ENCODE measurements at places on chromosomes 16 and 17. TPM values are rescaled to one million over a fixed set of nuclear protein-coding genes. Genes with fewer than 3 reads are reported as not detected.

DNA sequence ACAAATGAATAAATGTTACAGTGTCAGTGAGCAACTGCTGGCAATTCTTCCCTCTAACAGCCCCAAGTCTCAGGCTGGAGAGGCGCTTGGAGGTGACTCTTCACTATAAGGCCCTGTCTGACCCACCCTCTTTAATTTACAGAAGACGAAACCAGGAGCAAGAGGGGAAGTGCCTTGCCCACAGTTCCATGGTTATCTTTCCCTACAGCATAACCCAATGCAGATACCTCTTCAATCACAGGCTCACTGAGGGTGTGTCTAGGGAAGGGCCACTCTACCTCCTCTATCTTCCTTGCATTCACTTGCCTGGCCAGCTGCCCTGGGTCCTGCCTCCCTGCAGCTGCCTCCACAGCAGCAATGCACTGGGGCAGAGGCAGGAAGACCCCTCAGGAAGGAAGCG, 9.6 kb upstream of the N4BP1 start:
- H3K27ac ChIP-seq: no peak overlapping the region
- DNase-seq: no peak
- no peak overlapping the region for H3K4me3 ChIP-seq
- no peaks in the 10 kb centered on the region for H3K27me3 ChIP-seq
- peaks cover 12% of the 10 kb centered on the region for H3K4me1 ChIP-seq

- no peaks in the 10 kb centered on the region for H3K27me3 ChIP-seq
- H3K4me1 ChIP-seq: peaks cover 23% of the 10 kb centered on the region
- peak; percentile 80 for DNase-seq
- peaks cover 9% of the 10 kb centered on the region for H3K36me3 ChIP-seq
- no peak overlapping the region for H3K4me3 ChIP-seq
- H3K27ac ChIP-seq: 0 out of 2 replicates have a peak overlapping the region, but pooled peaks have one; percentile 28
These were observed 71.5 kb upstream of the PLCG2 start for GRCh38 chr16:81707411-81708265.

Gene CTRL
- total RNA-seq: not detected

DNA sequence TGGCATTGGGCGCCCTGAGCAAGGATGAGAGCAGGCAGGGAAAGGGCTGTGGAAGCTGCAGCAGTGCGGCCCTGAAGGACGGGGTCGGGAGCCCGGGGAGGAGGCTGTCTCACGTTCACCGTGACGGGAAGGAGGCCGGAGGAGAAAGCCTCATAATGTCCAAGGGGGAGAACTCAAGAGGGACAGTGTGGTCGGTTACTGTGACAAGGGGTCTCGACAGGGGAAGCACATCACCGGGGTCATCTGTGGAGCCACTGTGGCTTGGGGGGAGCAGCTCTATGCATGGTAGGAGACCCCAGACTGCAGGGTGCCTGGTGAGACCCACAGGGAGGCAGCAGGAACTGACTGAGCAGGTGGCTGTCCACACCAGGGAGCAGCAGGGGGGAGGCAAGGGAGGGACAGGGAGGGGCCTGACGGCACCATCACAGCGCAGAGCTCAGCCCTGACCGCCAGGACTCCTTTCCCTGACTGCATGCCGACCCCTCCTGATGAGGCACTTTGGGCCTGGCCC, 154.6 kb upstream of the CHMP6 start:
- DNase-seq: no peak
- no peak overlapping the region for H3K27ac ChIP-seq
- no peaks in the 10 kb centered on the region for H3K27me3 ChIP-seq
- no peaks in the 10 kb centered on the region for H3K36me3 ChIP-seq
- H3K4me3 ChIP-seq: no peak overlapping the region

- peak overlapping the region; percentile 66 for H3K27ac ChIP-seq
- DNase-seq: peak; percentile 91
- no peak overlapping the region for H3K4me3 ChIP-seq
- H3K4me1 ChIP-seq: peaks cover 41% of the 10 kb centered on the region
- no peaks in the 10 kb centered on the region for H3K36me3 ChIP-seq
- H3K27me3 ChIP-seq: no peaks in the 10 kb centered on the region
These were observed 24.4 kb downstream of the ATP6V0D1 start for GRCh38 chr16:67456391-67457081.

Gene HEATR3
- 25.1 TPM for total RNA-seq

Gene UBALD2
- total RNA-seq: 6.4 TPM

Gene CTRB1
- not detected for total RNA-seq

Gene PRDM7
- not detected for total RNA-seq

Gene JMJD8
- total RNA-seq: 88.8 TPM

DNA sequence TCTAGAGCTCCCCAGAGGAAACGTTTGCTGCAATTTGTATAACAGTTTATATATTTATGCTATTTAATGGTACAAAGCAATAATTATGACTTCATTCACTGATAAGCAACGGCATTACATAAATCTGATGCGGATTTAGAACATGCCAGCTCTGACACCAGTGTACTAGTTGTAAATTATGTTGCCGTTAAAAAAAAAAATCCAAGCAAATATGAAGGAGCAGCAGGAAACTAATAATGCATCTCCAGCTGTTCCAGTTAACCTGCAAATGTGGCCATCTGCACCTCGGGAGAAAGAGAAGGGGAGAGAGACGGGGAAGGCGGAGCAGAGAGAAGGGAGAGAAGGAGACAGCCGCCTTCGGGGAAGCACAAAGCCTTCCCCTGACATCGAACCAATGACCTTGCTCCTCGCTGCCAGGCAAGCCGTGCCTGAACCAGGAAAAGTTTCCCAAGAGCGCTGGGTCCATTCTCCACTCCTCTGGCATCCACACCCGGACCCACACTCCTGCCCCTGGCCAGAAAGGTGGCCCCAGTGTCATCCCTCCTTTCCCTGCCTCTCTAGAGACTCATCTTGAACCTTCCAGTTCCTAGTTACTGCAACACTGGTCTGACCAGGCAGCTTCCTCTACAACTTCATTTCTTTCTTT, 174.8 kb downstream of the C16orf78 start:
- no peaks in the 10 kb centered on the region for H3K36me3 ChIP-seq
- DNase-seq: no peak
- no peak overlapping the region for H3K4me3 ChIP-seq
- H3K27me3 ChIP-seq: no peaks in the 10 kb centered on the region
- H3K4me1 ChIP-seq: no peaks in the 10 kb centered on the region

- peak; percentile 51 for DNase-seq
- no peak overlapping the region for H3K27ac ChIP-seq
- no peak overlapping the region for H3K4me3 ChIP-seq
- H3K36me3 ChIP-seq: no peaks in the 10 kb centered on the region
- H3K4me1 ChIP-seq: peaks cover 8% of the 10 kb centered on the region
These were observed 171.7 kb downstream of the C16orf95 start for GRCh38 chr16:87145181-87146176.

DNA sequence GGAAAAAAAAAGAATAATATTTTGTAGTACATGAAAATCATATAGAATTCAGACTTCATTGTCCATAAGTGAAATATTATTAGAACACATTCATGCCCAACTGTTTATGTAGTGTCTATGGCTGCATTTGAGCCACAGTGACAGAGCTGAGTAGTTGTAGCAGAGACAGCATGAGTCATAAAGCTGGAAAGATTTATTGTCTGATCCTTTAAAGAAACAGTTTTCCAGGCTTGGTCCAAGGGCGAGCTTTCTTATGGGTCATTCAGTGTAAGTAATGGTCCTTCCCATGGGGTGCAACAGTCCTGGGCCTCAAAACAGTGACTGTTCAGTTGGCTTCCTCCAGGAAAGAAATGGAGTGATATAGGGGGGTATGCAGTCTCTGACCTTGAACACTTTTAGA, 260.2 kb downstream of the HS3ST4 start:
- H3K4me1 ChIP-seq: no peaks in the 10 kb centered on the region
- DNase-seq: no peak
- no peak overlapping the region for H3K27ac ChIP-seq
- no peaks in the 10 kb centered on the region for H3K27me3 ChIP-seq
- H3K4me3 ChIP-seq: no peak overlapping the region

GRCh38 chr16:12410837-12411490, 392.7 kb downstream of the CPPED1 start:
- no peak overlapping the region for H3K4me3 ChIP-seq
- H3K4me1 ChIP-seq: peaks cover 8% of the 10 kb centered on the region
- no peaks in the 10 kb centered on the region for H3K36me3 ChIP-seq
- no peak for DNase-seq
- H3K27me3 ChIP-seq: no peaks in the 10 kb centered on the region
- H3K27ac ChIP-seq: no peak overlapping the region

Gene JPH3
- not detected for total RNA-seq

- no peak for DNase-seq
- no peaks in the 10 kb centered on the region for H3K36me3 ChIP-seq
These were observed 2.0 kb upstream of the GLG1 start for GRCh38 chr16:74608944-74609343.

DNA sequence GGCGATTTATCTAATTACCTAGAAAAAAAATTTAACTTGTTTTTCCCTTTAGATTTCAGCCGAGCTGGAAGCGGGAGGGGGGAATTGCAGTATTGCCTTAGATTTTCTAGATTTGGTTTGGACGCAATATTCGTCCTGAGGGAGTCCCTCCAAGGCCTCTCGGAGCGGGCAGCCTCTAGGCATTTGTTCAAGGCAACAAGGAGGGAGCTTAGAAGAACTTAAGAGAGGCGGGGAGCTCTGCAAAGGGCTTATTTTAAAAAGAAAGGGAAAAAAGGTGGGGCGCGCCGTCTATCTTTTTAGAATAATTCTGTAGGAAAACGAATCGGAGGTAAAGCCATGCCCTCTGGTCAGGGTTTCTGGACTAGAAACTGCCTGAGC, 407 bp upstream of the TMEM94 start:
- DNase-seq: no peak
- H3K4me1 ChIP-seq: peaks cover 11% of the 10 kb centered on the region
- peak overlapping the region; percentile 85 for H3K27ac ChIP-seq
- H3K4me3 ChIP-seq: peak overlapping the region; percentile 95
- no peaks in the 10 kb centered on the region for H3K36me3 ChIP-seq

Gene CD300E
- not detected for total RNA-seq

GRCh38 chr17:49993423-49994060, 1.5 kb downstream of the DLX3 start:
- H3K4me3 ChIP-seq: peak overlapping the region; percentile 70
- no peak overlapping the region for H3K27ac ChIP-seq
- H3K27me3 ChIP-seq: peaks cover 5% of the 10 kb centered on the region
- DNase-seq: peak; percentile 67
- H3K4me1 ChIP-seq: 0 out of 2 replicates have a peak, but pooled peaks cover 6% of the 10 kb centered on the region

GRCh38 chr16:28193530-28194423, 18.0 kb downstream of the XPO6 start:
- no peaks in the 10 kb centered on the region for H3K36me3 ChIP-seq
- H3K4me3 ChIP-seq: peak overlapping the region; percentile 54
- no peaks in the 10 kb centered on the region for H3K27me3 ChIP-seq
- DNase-seq: peak; percentile 92
- H3K27ac ChIP-seq: peak overlapping the region; percentile 78
- peaks cover 60% of the 10 kb centered on the region for H3K4me1 ChIP-seq

Gene TEDC2
- total RNA-seq: 8.3 TPM

GRCh38 chr16:81179219-81179618, 59.3 kb upstream of the BCO1 start:
- no peak for DNase-seq
- H3K4me1 ChIP-seq: peaks cover 16% of the 10 kb centered on the region
- H3K27ac ChIP-seq: no peak overlapping the region
- H3K27me3 ChIP-seq: no peaks in the 10 kb centered on the region
- H3K4me3 ChIP-seq: no peak overlapping the region

GRCh38 chr17:32484628-32485027, 2.2 kb upstream of the CDK5R1 start:
- no peak overlapping the region for H3K4me3 ChIP-seq
- H3K27ac ChIP-seq: no peak overlapping the region
- peaks cover 3% of the 10 kb centered on the region for H3K4me1 ChIP-seq
- DNase-seq: no peak

GRCh38 chr17:74963656-74964055, 8.9 kb downstream of the HID1 start:
- no peaks in the 10 kb centered on the region for H3K4me1 ChIP-seq
- H3K27ac ChIP-seq: no peak overlapping the region
- DNase-seq: no peak
- H3K27me3 ChIP-seq: no peaks in the 10 kb centered on the region
- H3K4me3 ChIP-seq: no peak overlapping the region

DNA sequence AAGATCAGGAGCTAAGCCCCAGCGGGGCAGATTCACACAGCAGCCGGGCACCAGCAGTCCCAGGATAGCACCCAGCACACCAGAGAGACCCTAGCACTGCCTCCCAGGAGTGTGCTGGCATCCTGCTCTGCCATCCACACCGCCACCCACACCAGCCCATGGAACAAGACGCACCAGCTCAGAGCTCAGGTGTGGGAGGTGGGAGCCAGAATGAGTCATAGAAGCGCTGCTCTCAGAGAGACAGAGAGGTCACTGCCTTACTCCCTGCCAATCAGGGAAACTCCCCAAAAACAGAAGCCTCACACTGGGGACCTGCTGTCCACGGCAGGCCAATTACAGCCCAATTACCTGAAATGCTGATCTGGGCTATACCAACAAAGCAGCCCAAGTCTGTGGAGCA, 64.9 kb downstream of the CDYL2 start:
- H3K27me3 ChIP-seq: no peaks in the 10 kb centered on the region
- H3K36me3 ChIP-seq: no peaks in the 10 kb centered on the region
- H3K4me1 ChIP-seq: no peaks in the 10 kb centered on the region
- no peak overlapping the region for H3K4me3 ChIP-seq
- DNase-seq: no peak

DNA sequence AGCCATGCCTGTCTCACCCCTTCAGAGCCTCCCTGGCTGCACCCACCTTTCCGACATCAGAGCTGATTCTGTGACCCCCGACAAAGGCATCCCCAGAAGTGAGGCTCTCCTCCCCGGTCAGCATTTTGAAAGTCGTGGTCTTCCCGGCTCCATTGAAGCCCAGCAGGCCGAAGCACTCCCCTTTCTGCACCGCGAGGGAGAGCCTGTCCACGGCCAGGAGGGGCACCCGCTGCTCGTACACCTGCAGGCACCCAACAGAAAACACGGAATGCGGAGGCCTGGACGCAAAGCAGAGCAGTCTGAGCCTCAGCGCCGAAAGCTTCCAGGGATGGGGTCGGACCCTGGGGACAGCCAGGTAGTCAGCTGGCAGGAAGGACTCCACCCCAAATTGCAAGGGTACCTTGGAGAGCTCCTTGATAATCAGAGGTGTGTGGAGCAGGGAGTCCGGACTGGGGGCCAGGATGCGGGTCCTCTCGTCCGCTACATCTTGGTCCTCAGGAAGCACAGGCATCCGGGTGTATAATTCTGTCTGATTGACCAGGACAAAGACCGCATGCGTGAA, 13.1 kb upstream of the RNPS1 start:
- H3K4me1 ChIP-seq: no peaks in the 10 kb centered on the region
- no peaks in the 10 kb centered on the region for H3K36me3 ChIP-seq
- no peak overlapping the region for H3K4me3 ChIP-seq
- H3K27ac ChIP-seq: no peak overlapping the region
- no peak for DNase-seq
- no peaks in the 10 kb centered on the region for H3K27me3 ChIP-seq

Data from GM23248 (cell line).